ENCODE measurements at places on chromosomes 6 and 20. TPM values are rescaled to one million over a fixed set of nuclear protein-coding genes. Genes with fewer than 3 reads are reported as not detected.

DNA sequence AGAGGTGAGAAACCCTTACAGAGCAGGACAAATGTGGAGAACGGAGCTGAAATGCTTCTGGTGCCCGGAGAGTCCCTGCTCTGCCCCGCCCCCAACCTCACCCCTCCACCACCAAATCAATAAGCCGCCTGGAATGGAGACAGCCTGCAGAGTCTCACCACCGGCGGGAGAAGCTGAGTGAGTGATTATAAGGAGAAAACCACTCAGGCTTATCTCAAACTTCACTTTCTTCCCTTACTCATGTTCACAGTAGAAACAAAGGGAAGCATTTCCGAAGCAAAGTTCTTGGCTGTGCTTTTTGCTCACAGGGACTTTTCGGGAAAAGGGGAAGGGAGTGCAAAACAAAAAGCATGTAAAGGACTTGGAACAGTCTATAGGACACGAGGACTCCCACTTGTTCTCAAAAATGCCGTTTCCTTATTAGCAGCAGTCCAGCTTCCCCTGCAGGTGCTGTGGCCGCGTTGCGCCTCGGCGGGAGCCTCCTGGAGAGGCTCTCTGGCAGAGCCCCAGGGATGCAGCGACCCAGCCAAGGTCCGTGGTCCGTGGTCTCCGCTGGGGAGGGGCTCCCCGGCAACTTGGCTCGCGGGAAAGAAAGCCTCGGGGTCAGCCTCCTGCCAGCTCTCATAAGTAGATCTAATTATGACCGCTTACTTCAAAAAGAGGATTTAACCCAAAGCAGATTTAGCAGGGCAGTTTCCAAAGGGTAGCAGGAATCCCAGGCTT lies 64.8 kb upstream of the TMEM30A start:
- H3K36me3 ChIP-seq, result no peaks in the 10 kb centered on the region
- H3K4me3 ChIP-seq, result no peak overlapping the region
- DNase-seq, result no peak
- H3K4me1 ChIP-seq, result no peaks in the 10 kb centered on the region

DNA sequence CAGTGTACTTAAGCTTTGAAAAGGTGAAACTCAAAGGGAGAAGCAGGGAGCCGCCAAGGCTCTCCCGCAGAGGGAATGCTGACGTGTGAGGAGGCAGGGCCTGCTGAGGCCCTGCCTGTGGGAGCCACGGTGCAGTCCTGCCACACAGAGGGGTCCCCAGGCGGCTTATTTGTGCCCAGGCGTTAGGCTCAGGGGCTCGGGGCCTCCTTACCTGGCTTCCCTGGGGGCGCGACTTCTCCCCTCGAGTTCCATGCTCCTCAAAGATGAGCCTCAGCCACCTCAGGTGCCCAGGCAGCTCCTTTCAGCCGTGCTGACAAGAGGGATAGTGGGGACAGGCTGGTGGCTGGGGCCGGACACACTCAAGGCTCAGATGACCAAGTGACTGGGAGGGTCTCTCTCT lies 2.2 kb upstream of the KIF25 start:
- no peak for DNase-seq
- no peak overlapping the region for H3K4me3 ChIP-seq
- no peak overlapping the region for H3K27ac ChIP-seq

DNA sequence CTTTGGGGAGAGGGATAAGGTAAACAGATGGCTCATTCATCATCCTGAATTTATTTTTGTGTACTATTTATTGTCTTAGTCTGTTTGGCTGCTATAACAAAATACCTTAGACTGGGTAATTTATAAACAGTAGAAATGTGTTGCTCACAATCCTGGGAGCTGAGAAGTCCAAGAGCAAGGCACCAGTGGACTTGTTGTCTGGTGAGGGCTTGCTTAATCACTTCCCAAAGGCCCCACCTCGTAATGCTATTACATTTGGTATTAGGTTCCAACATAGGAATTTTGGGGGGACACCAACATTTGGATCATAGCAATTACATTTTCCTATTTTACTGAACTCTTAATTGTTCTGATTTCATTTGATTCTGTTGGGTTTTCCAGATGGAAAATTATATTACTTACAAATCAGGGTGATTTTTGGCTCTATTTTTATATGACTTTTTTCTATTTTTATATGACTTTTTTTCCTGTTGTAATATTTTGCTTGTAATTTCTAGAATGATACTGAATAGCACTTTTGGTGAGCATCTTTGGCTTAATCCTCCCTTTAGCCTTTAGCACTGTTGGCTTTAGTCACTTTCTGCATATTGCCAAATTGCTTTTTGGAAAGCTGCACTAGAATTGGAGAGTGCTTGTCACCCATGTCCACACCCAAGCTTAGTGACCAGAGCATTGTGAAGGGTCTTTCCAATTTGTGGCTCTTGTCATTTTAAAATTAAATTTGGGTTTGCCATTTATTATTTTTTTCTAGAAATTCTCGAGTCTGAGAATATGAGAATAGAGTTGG lies 43.7 kb upstream of the TULP4 start:
- no peak for DNase-seq
- H3K27me3 ChIP-seq, result no peaks in the 10 kb centered on the region
- H3K4me1 ChIP-seq, result no peaks in the 10 kb centered on the region
- H3K27ac ChIP-seq, result no peak overlapping the region

DNA sequence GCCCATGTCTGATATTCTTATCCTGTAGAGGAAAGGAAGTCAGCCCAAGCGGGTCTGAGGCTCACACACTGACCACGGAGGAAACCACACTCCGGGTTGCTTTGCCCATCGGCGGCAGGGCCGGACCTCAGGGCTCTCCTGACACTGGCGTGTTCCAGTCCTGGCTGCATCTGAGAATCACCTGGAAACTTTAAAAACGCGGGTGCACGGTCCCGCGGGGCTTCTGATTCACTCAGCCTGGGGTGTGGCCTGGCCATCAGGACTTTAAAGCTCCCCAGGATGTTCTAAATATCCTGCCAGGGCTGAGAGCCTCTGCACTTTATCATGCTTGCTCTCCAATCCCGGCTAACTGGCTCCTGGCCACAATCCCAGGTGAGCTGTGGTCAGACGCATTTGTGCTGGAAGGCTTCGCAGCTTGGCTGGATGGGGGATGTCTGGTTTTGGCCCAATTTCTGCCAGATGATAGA lies 47.7 kb upstream of the DACT2 start:
- no peak overlapping the region for H3K4me3 ChIP-seq
- no peak for DNase-seq
- H3K27ac ChIP-seq, result no peak overlapping the region
- no peaks in the 10 kb centered on the region for H3K36me3 ChIP-seq

LY6G5C gene
- 1.7 TPM for total RNA-seq
